ENCODE measurements at places on chromosomes 12 and 14. TPM values are rescaled to one million over a fixed set of nuclear protein-coding genes. Genes with fewer than 3 reads are reported as not detected.

Gene STX2
- 19.4 TPM for total RNA-seq

Gene WSCD2
- total RNA-seq = not detected

Gene TRHDE
- 5.8 TPM for total RNA-seq

Gene KRT6C
- not detected for total RNA-seq

Gene MED13L
- 45.9 TPM for total RNA-seq

Gene SPX
- 9.4 TPM for total RNA-seq

Gene HRK
- total RNA-seq = 3.5 TPM

Gene MAPKAPK5
- 58.2 TPM for total RNA-seq

Gene ATG2B
- total RNA-seq = 12.0 TPM

Gene NELL2
- total RNA-seq = 3.5 TPM

Gene NYNRIN
- 6.3 TPM for total RNA-seq

Gene KRT79
- not detected for total RNA-seq

Gene CRIP1
- total RNA-seq = 11.1 TPM

Gene RASAL1
- total RNA-seq = 1.8 TPM

Gene TAS2R19
- total RNA-seq = not detected

Gene HOTAIR
- total RNA-seq = 0.55 TPM

Gene LGR5
- total RNA-seq = not detected

Gene CCDC177
- under 0.01 TPM for total RNA-seq

Gene AKAP5
- 1.5 TPM for total RNA-seq

Gene PLXNC1
- total RNA-seq = 0.55 TPM

Gene DBX2
- not detected for total RNA-seq

Gene TAS2R13
- 0.21 TPM for total RNA-seq

Gene GARIN6
- not detected for total RNA-seq

Gene CDC42BPB
- total RNA-seq = 147 TPM

Gene RBMS2
- 37.2 TPM for total RNA-seq

Gene CD163L1
- 4.2 TPM for total RNA-seq

Gene GZMB
- total RNA-seq = not detected

Gene BEGAIN
- 3.2 TPM for total RNA-seq

Gene TCL1B
- total RNA-seq = not detected

Gene GPR135
- total RNA-seq = 1.9 TPM

Gene TSPAN11
- 4.7 TPM for total RNA-seq

Gene KRT3
- not detected for total RNA-seq

Gene SDR9C7
- total RNA-seq = not detected

Gene ARID4A
- total RNA-seq = 4.6 TPM

Gene ENDOU
- not detected for total RNA-seq

Gene RNASE9
- not detected for total RNA-seq

Gene FAM222A
- total RNA-seq = 1.1 TPM

Gene STAT2
- 125 TPM for total RNA-seq

Gene FGD6
- 31.5 TPM for total RNA-seq

Gene SRRM4
- total RNA-seq = 0.42 TPM

Gene PLCZ1
- total RNA-seq = not detected

Gene DDX51
- 15.7 TPM for total RNA-seq

Gene TMEM30B
- 11.3 TPM for total RNA-seq

Gene TMEM63C
- total RNA-seq = 1.1 TPM

Gene KRT74
- total RNA-seq = not detected

Gene GNB3
- total RNA-seq = 0.38 TPM

Gene TSHR
- total RNA-seq = not detected

Gene SERPINA12
- not detected for total RNA-seq

Gene ATL1
- 4.2 TPM for total RNA-seq

Gene RTN1
- total RNA-seq = 0.79 TPM

Gene GPRC5D
- not detected for total RNA-seq

Gene KCNMB4
- 1.6 TPM for total RNA-seq

All from kidney epithelial cell (primary cell).